ENCODE measurements at places on chromosomes 6 and 20. TPM values are rescaled to one million over a fixed set of nuclear protein-coding genes. Genes with fewer than 3 reads are reported as not detected.

Gene CST9L
- not detected for total RNA-seq

Gene HFE
- total RNA-seq: 7.9 TPM

Gene GTSF1L
- total RNA-seq: not detected

Gene BCL2L1
- total RNA-seq: 71.9 TPM

Gene PPP1R18
- 57.4 TPM for total RNA-seq

Gene SNX3
- 153 TPM for total RNA-seq

Gene LHFPL5
- total RNA-seq: not detected

Gene GCNT2
- 23.7 TPM for total RNA-seq

Gene TRIM26
- 38.1 TPM for total RNA-seq

Gene ANKS1A
- 68.8 TPM for total RNA-seq

Gene SLC17A3
- not detected for total RNA-seq

Gene FNDC11
- not detected for total RNA-seq

Gene SMLR1
- total RNA-seq: not detected

Gene TSHZ2
- total RNA-seq: 21.3 TPM

Gene SLC17A1
- not detected for total RNA-seq

Gene ENTPD6
- 44.3 TPM for total RNA-seq

Gene ZNF512B
- 13.8 TPM for total RNA-seq

Gene THBS2
- 34.0 TPM for total RNA-seq

Gene ID4
- 137 TPM for total RNA-seq

Gene SLC35D3
- not detected for total RNA-seq

Gene SAMD5
- 0.99 TPM for total RNA-seq

Gene HIVEP2
- 28.1 TPM for total RNA-seq
